Neural crest cell (in vitro differentiated cells): ENCODE measurements at places on chromosomes 12 and 14. TPM values are rescaled to one million over a fixed set of nuclear protein-coding genes. Genes with fewer than 3 reads are reported as not detected.

DNA sequence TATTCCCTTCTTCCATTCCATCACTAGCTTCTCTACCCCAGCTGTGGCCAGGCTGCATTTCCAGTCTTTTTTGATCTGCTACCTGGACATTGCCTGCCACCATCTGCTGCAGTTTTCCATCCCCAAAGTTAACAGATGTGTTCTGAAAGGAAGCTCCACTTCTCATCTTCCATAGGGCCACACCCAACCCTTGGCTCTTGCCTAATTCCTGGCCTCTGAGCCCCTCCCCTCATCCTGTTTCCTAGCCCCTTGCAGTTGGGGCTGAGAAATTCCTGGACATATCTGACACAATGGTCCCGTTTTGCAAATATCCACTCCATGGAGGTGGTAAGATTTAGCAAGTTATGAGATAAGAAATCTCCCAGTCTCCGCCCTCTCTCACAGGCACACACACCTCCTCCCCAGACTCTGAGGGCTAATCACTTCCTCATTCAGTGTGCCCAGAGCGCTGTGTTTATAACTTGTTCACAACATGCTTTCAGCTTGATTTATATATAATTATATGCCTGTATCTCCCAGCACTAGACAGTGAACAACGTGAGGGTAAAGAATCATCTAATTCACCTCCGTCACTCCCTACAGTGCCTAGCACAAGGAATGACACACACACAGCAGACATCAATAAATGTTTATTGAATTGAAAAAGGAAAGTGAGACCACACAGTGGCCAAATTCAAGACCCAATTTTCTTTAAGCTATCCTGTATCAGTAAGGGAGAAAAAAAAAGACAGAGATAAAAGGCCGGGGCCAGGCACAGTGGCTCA is 13.4 kb downstream of the SMUG1 start:
- no peak for DNase-seq

DNA sequence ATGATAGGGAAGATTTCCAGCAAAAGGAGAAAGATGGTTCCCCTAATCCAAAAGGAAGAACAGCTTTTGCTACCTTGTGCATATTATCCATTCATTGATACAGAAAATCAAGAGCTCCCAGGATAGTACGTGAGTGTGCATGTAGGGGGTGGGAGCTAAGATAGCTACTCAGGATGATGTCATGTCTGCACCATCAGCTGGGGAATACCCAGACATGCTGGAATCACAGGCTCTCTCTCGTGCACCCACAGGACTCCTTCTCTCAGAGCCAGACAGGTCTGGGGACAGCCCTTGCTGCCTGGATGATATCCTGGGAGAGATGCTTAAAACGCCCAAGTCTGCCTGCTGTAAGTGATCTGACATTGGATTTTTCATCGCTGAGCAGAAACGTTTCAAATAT is 38.9 kb downstream of the FOXN3 start:
- DNase-seq = no peak

DNA sequence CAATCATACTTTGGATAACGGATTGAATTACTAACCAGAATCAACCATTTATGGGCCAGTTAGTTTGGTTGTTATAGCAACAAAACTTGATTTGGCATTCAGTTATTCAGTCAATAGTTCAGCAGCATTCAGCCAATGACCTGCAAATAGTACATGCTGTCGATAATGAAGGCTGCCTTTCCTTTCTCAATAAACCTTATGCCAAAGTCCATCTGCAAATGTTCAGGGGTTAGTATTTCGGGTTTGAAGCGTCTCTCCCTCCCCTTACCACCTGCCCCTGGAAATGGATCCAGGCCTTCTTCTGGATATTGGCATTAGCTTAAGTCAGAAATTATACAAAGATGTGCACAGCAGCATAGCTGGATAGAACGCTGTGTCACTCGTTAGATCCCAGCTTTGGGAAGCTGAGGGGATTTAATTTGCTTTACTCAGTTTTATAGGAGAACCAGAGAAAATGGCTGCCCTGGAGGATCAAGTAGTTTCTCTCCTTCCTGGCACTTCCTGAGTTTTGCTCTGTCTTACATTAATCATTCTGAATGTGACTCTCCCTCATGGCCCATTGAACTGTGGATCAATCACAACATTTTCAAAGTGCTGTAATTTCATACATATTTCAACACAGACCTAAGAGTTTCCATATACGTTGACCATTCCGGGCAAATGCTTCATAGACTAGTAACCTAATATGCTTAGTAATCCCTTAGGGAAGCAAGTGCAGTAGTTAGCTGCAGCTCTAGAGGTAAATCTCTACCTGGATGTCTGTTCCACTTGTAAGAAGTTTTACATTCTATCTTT is 46.7 kb upstream of the PTPRR start:
- DNase-seq = no peak

DNA sequence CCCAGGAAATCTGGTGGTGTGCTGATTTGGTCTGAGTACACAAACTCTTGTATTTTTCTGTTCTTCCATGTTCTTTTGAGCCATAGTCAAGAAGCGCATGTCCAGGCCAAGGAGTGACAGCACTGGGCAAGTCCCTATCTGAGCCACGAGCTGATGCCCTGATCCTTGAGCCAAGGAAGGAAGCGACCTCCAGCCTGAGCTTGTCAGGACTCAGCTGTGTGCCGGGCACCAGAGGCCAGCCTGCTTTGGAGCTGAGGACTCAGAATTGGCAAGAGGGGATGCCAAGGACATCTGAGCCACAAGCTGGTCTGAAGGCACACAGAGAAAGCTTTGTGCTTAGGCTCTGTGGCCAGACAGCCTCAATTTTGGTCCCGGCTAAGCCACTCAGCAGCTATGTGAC is 52.6 kb downstream of the GALNT16 start:
- no peak for DNase-seq

- no peak for DNase-seq
Measured at GRCh38 chr14:23085458-23085857, 9.5 kb downstream of the ACIN1 start.

GRCh38 chr12:112170971-112171596 is 45.7 kb downstream of the TRAFD1 start:
- DNase-seq = no peak

DNA sequence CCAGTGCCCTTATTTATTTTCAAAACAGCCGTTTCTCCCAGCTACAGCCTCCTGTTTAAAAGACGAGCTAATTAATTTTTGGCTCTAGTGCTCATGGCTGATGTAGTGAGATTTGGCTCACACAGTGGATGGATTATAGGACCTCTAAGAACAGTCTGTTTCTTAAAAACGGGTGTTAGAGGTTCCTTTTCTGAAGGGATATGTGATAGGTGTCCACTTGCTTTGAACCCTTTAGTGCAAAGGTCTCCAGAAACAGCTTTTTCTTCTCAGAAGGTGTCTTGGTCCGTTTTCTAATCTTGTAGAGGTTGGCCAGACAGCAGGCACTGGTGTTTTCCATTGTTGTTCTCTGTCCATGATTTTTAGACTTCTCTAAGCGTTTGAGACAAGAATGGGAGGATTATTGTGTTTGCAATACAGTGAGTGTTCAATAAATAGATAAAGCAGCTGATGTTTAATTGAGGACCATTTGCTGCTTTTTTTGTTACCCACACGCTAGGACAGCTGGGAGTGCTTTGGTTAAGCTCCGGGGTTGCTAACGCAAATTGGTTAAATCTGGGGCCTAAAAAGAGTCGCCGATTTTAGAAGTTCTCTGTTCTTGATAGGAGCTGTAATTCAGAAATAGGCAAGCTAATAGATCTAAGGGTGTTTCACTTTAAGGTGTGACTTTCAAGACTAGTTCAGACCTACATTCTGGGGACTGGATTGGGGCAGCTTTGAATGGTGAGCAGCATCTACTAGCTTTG is 1.0 kb downstream of the BORCS5 start:
- no peak for DNase-seq

DNA sequence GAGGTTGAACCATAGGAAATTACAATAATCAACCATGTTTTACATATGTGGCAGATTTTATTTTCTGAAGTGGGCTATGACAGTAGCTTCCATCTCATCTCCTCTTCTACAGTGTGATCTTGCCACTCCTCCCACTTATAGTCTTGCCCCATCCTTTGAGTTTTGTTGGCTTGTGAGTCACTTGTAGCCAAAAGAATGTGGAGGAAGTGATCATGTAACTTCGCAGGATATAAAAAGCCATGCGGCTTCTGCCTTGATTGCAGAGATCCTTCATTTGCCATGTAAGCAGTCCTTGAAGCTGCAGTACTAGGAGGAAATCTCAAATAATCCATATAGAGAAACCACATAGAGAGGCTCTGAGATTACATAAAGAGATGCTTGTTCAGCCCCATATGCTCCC is 13.7 kb upstream of the ZNF84 start:
- no peak for DNase-seq

The AICDA gene
- total RNA-seq = not detected in 2 replicates

The TSPAN19 gene
- 0.36 and 0.84 TPM in 2 replicates for total RNA-seq

The ACVR1B gene
- total RNA-seq = 30.5 and 34.3 TPM in 2 replicates

The INHBE gene
- total RNA-seq = 0.36 and 0.61 TPM in 2 replicates

The PLCZ1 gene
- not detected in 2 replicates for total RNA-seq

The FZD10 gene
- 14.2 and 15.5 TPM in 2 replicates for total RNA-seq

The TRPV4 gene
- total RNA-seq = 3.5 and 3.7 TPM in 2 replicates

The ENDOU gene
- total RNA-seq = not detected in 2 replicates
